GM23248 (cell line): ENCODE measurements at places on chromosomes 12 and 14. TPM values are rescaled to one million over a fixed set of nuclear protein-coding genes. Genes with fewer than 3 reads are reported as not detected.

The HCAR2 gene
- total RNA-seq, result not detected in 2 replicates

The GARIN6 gene
- total RNA-seq, result not detected in 2 replicates

The PNMA1 gene
- total RNA-seq, result 14.2 and 18.2 TPM in 2 replicates

The CLEC2B gene
- 6.2 and 7.2 TPM in 2 replicates for total RNA-seq
